Fibroblast of skin of right quadriceps (primary cell): ENCODE measurements at places on chromosomes 2 and 18.

GRCh38 chr18:74996996-74997395 lies 211.9 kb downstream of the PTGR3 start:
- DNase-seq: no peak

GRCh38 chr2:70902579-70902978 lies 33.1 kb upstream of the ATP6V1B1 start:
- DNase-seq: no peak

DNA sequence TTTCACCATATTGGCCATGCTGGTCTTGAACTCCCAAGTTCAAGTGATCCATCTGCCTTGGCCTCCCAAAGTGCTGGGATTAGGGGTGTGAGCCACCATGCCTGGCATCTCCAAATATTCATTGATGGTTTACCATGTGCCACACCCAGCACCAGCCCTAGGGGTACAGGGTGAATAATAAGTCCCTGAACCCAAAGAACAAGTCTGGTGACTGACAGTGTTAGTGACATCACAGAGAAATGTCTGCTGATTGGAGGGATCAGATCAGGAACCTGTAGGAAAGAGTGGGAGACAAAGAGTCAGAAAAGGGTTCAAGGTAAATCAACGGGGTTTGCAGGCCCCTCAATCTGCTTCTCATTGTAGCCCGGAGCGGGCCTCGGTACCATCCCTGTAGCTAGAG lies 118.4 kb upstream of the NABP1 start:
- no peak for DNase-seq

DNA sequence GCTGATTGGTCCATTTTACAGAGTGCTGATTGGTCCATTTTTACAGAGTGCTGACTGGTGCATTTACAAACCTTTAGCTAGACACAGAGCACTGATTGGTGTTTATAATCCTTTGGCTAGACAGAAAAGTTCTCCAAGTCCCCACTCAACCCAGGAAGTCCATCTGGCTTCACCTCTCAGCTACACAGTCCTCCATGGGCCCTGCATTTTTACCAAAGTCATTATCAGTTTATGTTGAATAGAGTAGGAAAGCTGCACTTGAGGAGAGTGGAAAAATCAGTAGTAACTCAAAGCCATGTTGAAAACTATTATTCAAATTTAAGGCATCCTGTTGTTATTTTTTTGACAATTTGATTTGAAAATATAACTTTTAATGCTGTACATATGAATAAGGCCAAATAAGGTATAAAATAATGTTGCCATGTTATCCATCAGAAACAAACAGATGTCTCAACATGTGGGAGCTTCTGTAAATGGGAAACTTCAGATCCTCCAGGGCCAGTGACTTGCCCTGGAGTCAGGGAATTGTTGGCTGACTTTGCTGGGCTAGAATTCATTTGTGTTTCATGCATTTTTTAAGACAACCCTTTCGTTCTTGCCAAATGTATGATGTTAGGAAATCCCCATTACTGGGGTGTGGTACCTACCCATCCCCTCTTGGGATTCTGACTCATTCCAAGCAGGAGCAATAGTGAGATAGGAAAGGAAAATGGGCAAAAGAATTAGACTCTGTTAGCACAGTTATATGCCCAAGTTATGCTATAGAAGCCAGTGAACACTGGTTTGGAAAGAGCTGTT lies 37.8 kb upstream of the CCDC195 start:
- DNase-seq: peak; percentile 83

- no peak for DNase-seq
These were observed 55.4 kb upstream of the SMAD2 start for GRCh38 chr18:47985866-47986265.

DNA sequence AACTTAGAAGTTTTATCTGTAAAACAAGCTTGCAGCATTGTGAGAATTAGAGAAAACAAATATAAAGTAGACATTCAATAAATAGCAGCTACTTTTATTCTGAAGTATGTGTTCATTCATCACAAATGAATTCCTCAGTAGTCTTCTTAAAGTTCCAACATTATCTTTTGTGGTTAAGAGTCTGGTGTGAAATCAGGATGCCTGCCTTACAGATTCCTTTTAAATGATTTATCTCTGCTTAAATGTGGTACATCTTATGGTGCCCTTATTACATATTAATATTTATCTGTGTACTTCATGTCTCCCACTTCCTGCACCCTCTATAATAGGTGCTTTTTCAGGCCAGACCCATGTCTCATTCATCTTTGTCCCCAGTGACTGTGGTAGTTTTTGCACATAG lies 595.0 kb downstream of the STK39 start:
- no peak for DNase-seq

DNA sequence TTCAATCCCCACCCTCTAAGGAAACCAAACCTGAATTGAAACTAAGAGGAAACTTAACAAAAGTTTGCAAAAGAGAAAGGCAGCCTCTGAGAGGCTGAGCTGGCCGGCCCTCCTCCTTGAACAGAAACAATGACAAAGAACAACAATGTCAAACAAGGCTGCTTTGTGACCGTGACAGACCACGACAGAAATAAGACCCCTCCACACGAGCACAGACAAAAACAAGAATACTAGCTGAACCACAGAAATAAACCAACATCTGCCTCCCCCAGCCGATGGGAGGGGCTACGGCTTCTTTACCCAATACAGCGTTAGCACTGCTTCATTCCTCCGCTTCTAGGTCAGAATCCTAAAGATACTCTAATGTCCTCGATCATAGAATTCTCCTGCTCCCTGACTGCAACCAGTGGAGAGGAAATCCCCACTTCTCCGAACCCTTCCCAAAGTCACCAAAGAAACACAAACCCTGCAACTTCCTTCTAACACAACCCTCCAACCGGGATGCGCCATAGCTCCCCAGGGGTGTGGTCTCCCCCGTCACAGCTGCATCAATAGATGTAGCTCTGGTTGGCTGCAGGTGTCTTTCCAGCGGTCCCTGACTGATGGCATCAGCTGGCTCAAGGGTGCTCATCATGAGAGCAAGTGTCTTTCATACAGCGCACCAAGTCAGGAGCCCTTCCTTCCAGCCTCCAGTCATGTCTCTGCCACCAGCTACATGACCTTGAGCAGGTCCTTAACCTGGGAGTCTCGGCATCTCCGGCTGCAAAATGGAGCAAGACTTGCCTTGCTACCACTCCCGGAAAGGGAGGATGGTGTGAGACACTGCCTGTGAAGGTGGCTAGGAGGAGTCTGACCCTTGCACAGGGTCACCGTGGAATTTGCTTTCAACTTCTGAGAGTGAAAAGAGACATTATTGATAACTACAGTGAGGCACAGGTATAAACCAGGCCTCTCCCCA lies 198.6 kb downstream of the HAUS1 start:
- no peak for DNase-seq

GRCh38 chr18:1104181-1104881 lies 199.7 kb downstream of the ADCYAP1 start:
- DNase-seq: peak; percentile 81

DNA sequence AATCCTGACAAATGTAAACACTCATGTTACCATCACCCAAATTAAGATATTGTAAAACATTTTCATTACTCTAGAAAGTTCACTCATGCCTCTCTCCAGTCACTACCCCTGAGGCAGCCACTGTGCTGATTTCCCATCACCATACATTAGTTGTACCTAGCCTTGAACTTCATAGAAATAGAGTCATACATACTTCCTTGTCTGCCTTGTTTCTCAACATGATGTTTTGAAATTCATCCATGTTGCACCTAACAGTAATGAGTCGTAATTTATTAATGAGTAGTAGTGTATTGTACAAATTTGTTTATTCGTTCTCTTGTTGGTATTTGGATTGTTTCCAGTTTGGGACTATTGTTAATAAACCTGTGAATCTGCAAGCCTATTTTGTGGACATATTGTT lies 49.0 kb upstream of the TWSG1 start:
- DNase-seq: no peak

DNA sequence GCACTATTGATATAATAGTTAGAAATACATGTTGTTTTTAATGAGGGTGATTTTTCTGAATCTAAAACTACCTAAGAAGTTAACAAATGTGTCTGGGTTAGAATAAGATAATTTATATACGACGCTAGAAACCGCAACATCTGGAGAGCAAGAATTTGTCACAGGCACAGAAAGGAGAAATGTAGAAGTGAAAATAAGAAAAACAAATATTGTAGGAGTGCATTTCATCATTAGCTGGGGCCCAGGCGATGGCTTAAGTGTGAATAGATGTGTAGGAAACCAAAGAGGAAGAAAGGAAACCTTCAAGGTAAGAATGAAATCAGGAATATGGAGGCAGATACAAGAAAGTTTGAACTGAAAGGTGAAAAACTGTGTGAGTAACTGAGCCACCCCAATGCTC lies 90.3 kb downstream of the LRP2 start:
- DNase-seq: no peak

- DNase-seq: no peak
These were observed 85.8 kb downstream of the PTGR3 start for GRCh38 chr18:75123113-75123512.

GRCh38 chr2:100416397-100416934 lies 1.0 kb downstream of the CHST10 start:
- DNase-seq: no peak

DNA sequence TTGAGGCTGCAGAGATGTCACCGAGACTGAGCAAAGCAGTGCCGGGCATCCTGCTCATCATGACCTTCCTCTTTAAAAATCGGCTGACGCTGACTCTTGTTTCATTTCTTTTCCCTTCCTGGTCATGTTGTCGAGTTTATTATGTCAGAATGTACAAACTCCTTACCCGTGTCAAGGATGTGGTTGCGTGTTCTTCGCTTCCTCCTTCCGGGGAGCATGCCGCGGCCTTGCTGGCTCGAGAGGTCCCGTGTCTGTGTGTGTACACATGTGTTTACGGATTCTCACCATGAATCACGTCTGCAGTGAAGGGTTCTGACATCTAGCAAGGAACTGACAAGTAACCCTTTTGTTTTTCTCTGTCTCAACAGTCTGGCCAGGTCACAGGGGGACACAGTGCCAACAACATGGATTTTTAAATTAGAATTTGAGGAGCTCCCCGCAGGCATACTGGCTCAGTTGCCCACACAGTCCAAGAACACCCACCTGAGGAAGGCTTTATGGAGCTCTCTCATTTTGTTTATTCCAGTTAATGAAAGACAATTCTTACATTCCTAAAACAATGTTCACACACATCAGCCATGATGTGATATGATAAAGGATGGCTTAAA lies 60.2 kb downstream of the MYT1L start:
- no peak for DNase-seq

DNA sequence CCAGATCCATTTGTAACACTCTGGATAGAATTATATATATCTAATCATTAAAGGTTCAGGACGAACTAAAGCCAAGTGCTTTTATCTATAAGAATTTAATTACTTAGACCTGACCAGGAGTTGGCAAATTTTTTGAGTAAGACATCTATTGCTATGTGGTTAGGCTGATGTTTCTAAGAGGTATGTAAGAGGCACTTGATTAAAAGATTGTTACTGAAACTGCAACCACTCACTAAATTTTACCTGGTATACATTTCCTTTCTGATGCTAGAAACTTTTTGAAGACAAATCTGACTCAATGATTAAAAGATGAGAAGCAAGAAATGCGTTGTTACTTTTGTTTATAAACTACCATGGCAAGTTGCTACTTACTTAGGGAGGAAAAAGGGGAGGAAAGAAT lies 76.7 kb upstream of the CHAC2 start:
- DNase-seq: no peak

- peak; percentile 14 for DNase-seq
These were observed 128.5 kb upstream of the LGALSL start for GRCh38 chr2:64325477-64325851.

GRCh38 chr18:22734791-22735627 lies 198.1 kb upstream of the RBBP8 start:
- peak; percentile 82 for DNase-seq

DNA sequence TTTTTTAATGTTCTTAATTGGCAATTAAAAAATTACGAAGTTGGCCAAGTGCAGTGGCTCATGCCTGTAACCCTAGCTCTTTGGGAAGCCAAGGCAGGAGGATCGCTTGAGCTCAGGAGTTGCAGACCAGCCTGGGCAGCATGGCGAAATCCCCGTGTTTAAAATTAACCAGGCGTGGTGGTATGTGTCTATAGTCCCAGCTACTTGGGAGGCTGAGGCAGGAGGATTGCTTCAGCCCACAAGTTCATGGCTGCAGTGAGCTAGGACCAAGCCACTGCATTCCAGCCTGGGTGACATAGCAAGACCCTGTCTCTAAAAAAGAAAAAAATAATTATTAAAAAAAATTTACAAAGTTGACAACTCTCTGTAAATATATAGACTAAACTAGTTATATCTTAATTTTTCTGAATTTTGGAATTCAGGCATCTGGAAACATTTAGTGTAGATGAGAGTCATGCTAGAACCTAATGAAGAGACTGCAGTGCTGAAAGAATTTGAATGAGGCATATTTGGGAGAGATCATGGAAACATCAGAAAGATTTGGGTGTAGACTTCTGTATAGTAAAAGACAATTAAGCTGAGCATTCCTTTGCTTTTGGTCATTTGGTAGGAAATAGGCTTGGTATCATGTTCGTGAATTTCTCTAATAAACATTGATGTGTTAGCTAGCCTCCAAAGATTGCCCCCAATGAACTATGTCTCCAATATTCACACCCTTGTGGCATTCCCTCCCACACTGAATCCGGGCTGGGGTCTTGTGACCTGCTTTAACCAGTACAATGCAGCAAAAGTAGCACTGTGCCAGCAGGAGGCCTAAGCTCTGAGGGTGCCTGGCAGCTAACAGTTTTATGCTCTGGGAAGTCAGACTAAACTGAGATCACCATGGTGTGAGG lies 4.2 kb upstream of the ROCK1 start:
- peak; percentile 95 for DNase-seq

DNA sequence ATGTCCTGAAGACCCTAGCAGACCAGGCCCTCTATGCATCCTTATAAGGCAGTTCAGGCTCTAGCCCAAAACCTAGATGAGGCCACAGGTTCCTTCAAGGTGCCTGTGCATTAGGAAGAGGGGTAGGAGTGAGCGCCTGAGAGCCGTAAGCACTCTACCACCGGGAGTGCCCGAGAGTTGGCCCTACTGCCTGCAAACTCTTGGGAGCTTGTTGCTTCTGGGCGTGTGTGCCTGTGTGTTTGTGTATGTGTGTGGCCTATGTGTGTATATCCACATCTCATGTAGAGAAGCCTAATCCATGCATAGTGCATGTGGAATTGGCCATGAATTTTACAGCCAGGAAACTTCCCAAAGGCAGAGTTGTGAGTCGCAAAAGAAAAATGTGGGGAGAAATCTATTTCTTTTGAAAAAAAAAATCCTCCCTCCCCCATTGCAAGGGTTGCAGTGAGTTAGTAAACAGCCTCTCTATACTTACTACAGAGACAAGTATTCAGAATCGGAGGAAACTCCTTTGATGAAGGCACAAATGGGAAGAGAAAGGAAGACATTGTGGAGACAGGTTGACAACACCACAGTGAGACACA lies 96.8 kb downstream of the ADD2 start:
- peak; percentile 76 for DNase-seq
